HuH-7 (cell line): ENCODE measurements at places on chromosomes 6 and 20.

- DNase-seq: no peak
Measured at GRCh38 chr20:31927627-31928159, 24.2 kb downstream of the PDRG1 start.

GRCh38 chr20:13099676-13100075 is 90.9 kb downstream of the SPTLC3 start:
- no peak for DNase-seq

DNA sequence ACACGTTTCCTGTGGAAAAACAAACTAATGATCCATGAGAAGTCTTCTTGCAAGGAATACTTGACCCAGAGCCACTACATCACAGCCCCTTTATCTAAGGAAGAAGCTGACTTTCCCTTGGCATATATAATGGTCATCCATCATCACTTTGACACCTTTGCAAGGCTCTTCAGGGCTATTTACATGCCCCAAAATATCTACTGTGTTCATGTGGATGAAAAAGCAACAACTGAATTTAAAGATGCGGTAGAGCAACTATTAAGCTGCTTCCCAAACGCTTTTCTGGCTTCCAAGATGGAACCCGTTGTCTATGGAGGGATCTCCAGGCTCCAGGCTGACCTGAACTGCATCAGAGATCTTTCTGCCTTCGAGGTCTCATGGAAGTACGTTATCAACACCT is 35.4 kb downstream of the GCNT2 start:
- no peak for DNase-seq

GRCh38 chr6:112086744-112087135 is 542 bp downstream of the TUBE1 start:
- peak; percentile 36 for DNase-seq

DNA sequence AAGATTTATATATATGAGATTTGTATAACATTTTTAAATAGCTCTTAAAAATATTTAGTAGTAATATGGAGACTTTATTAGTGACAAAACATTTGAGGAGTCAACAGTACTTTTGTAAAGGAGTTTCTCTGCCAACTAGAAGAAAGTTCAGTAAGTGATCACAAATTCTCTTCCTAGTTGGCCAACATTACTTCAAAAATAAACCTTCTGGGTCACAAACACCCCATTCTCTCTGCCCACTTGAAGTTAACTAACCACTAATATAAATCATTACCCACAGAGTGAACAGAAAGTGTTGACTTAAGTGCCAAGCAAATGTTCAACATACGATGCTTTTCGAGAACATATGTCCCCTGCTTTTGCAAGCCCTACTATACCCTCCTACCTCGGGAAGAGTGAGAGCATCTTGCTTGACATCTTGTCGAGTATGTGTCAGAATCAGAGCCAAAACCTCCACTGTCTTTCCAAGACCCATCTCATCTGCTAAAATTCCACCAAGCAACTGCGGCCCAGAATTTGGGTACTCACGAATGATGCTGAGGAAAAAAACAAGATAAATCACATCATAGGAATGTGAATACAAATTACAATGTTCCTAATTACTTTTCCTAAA is 16.9 kb downstream of the SHPRH start:
- DNase-seq: no peak

- no peak for DNase-seq
Measured at GRCh38 chr20:41293269-41294037, 24.1 kb downstream of the ZHX3 start.

- no peak for DNase-seq
Measured at GRCh38 chr6:157982102-157982562, 469 bp downstream of the SYNJ2 start.

- no peak for DNase-seq
Measured at GRCh38 chr6:38715016-38715689, at the start of gene DNAH8. Gene DNAH8 (plus strand): TSS chr6:38715311. CDS start chr6:38722810, 7,499 bp downstream.

- no peak for DNase-seq
Measured at GRCh38 chr6:95686895-95687294, 109.6 kb downstream of the MANEA start.

GRCh38 chr6:11473008-11473740 is 64.4 kb upstream of the TMEM170B start:
- DNase-seq: no peak

DNA sequence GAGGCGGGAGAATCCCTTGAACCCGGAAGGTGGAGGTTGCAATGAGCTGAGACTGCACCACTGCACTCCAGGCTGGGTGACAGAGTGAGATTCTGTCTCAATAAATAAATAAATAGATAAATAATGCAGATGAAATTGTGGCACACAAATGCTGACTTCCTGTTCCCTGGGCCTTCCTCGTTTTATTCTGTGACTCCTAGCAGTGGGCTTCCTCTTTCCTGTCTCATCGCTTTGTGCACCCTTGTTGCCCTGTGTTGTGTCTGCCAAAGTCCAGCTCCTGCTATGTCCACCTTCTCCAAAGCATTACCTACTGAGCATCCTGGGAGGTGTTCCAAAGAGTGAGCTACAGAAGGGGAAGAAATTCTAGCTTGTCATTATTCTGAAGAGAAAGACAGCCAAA is 100.2 kb upstream of the TIAM2 start:
- no peak for DNase-seq

GRCh38 chr6:69883551-69883950 is 17.2 kb downstream of the COL19A1 start:
- DNase-seq: no peak

- no peak for DNase-seq
Measured at GRCh38 chr6:130514712-130515111, 148.9 kb downstream of the TMEM200A start.

GRCh38 chr6:18883851-18884250 is 496.7 kb downstream of the RNF144B start:
- no peak for DNase-seq

DNA sequence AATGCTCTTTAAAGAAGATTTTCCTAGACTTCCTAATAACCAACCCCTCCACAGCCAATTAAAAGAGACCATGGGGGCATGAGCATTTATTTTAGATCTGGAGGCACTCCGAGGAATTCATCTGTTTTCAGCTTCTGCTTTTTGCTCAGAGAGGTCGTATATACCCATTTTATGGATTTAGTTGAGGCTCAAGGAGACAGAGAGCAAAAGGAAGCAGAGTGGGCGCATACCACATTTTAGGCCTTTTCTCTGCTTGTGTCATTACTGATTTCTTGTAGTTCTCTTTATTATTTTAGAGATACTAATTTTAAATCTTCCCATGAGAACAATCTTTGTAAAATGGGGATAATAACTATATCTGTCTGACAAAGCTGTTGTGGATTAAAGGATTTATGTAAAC is 129.6 kb upstream of the IFNGR1 start:
- no peak for DNase-seq

- no peak for DNase-seq
Measured at GRCh38 chr6:42101186-42101657, 41.2 kb downstream of the C6orf132 start.

GRCh38 chr6:57342148-57342669 is 24.8 kb downstream of the PRIM2 start:
- no peak for DNase-seq

DNA sequence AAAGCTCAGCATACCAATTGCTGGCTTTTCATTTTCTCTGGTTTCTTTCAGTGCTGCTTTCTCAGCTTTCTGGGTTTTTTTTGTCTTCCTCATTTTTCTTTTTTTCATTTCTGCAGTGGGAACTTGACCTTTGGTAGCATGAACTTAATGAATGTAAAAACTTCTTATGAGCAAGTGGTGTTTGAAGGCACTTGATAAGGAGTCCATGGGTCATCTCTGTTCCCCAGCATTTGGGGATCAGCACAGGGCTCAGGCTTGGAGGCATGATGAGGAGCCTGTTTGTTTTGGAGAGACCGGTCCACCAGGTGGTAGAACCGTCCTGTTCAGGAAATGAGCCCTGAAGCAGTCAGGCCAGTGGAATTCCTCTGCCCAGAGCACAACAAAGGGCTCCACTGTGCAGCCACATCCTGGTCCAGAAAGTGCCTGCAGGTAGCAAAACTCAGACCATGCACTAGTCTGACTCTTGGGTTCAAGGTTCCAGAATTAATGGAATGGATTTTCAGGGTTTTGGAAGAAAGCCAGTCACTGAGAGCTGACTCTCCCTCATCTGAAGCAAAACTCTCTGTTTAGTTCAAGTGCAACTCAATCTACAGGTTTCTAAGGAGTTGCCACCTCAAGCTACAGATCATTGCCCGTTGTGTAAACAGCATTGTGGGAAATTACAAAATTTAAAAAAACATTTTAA is 52.3 kb upstream of the ADGRF1 start:
- no peak for DNase-seq
